Posterior vena cava (tissue), 2 donors: ENCODE measurements at places on chromosomes 7 and 10. TPM values are rescaled to one million over a fixed set of nuclear protein-coding genes. Genes with fewer than 3 reads are reported as not detected.

The PKD2L1 gene
- total RNA-seq: not detected

The SUPV3L1 gene
- 18.6 TPM for total RNA-seq

The BAMBI gene
- 12.9 TPM for total RNA-seq

The PRSS37 gene
- not detected for total RNA-seq

The ANKRD30A gene
- total RNA-seq: not detected

The AS3MT gene
- total RNA-seq: 1.2 TPM

The FAM237B gene
- total RNA-seq: not detected

The CYP3A4 gene
- not detected for total RNA-seq

The CYP2C19 gene
- total RNA-seq: 0.10 TPM

The GJD4 gene
- not detected for total RNA-seq

The BMPER gene
- 5.6 TPM for total RNA-seq

The RAPGEF5 gene
- 61.5 TPM for total RNA-seq

The CDNF gene
- total RNA-seq: 1.8 TPM

The SLC13A1 gene
- not detected for total RNA-seq

The GRID2IP gene
- not detected for total RNA-seq

The ERVW-1 gene
- not detected for total RNA-seq

The FGFBP3 gene
- 1.5 TPM for total RNA-seq

The C7orf33 gene
- total RNA-seq: not detected

The PNLIPRP2 gene
- 1.3 TPM for total RNA-seq

The HABP2 gene
- not detected for total RNA-seq
